ENCODE measurements at places on chromosomes 7 and 10.

- DNase-seq, result no peak
Measured at GRCh38 chr7:31408140-31408729, 67.7 kb upstream of the NEUROD6 start.

GRCh38 chr7:83441-83840, 108.9 kb upstream of the FAM20C start:
- DNase-seq, result no peak

DNA sequence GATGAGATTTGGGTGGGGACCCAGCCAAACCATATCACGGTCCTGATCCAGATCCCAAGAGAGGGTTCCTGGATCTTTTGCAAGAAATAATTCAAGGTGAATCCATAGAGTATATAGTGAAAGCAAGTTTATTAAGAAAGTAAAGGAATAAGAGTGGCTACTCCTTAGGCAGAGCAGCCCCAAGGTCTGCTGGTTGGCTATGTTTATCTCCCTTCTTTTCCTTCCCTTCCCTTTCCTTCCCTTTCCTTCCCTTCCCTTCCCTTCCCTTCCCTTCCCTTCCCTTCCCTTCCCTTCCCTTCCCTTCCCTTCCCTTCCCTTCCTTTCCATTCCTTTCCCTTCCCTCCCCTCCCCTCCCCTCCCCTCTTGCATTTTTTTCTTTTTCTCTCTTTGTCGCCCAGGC, 35.2 kb downstream of the OTUD1 start:
- no peak for DNase-seq

DNA sequence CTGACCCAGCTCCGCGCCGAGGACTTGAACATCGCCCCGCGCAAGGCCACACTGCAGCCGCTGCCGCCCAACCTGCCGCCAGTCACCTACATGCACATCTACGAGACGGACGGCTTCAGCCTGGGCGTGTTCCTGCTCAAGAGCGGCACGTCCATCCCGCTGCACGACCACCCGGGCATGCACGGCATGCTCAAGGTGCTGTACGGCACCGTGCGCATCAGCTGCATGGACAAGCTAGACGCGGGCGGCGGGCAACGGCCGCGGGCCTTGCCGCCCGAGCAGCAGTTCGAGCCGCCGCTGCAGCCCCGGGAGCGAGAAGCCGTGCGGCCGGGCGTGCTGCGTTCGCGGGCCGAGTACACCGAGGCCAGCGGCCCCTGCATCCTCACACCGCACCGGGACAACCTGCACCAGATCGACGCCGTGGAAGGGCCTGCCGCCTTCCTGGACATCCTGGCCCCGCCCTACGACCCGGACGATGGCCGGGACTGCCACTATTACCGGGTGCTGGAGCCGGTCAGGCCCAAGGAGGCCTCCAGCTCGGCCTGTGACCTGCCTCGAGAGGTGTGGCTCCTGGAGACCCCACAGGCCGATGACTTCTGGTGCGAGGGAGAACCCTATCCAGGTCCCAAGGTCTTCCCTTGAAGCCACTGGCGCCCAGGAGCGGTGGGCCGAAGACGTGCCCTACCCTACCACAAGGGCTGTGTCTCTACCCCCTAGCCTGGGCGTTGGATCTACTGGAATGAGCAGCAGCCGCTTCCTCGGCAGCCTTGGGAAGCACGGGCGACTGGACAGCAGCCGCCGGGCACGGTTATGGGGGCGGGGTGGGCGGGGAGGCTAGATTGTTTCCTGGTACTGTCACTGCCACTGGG, 945 bp downstream of the ADO start:
- DNase-seq, result no peak

- DNase-seq, result no peak
Measured at GRCh38 chr7:120190566-120190965, 82.4 kb upstream of the KCND2 start.

DNA sequence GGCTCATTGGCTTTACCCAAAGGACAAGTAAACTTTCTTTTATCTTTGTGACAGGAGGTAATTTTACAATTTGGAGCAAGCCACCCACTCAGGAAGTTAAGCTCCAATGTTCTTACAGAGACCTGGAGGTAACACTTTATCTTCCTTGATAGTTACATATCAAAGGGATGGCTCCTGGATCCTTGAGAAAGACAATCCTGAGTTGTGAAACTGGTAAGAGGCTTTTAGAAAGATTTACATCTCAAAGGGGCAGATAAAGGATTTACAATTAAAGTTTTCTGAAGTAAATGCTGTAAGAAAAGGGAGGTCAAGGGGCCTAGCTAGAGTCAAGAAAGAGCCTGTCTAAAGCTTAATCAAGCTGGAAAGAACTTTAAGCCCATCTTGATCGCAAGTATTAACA, 124.4 kb upstream of the ZNF804B start:
- DNase-seq, result no peak

DNA sequence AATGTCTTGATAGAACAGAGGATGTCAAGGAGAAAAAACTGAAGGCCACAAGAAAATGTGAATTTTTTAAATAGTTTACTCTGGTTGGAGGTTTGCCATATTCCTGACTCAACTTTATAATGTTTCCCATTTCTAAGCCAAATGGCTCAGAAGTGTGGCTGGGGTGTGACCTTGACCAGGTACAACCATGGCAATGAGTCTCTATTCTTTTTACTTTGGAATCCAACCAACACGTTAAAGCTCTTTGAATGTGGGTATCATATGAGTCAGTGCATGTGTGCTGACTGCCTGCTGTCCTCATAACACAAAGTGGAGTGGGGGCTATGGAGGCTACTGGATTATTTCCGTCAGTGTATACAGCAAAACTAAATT, 33.5 kb upstream of the DLD start:
- no peak for DNase-seq

GRCh38 chr7:136275794-136276193, 298.6 kb upstream of the MTPN start:
- DNase-seq, result no peak

GRCh38 chr10:132571650-132572544, 34.3 kb downstream of the INPP5A start:
- no peak for DNase-seq

GRCh38 chr7:132755538-132756483, 179.5 kb upstream of the PLXNA4 start:
- DNase-seq, result peak; percentile 83

DNA sequence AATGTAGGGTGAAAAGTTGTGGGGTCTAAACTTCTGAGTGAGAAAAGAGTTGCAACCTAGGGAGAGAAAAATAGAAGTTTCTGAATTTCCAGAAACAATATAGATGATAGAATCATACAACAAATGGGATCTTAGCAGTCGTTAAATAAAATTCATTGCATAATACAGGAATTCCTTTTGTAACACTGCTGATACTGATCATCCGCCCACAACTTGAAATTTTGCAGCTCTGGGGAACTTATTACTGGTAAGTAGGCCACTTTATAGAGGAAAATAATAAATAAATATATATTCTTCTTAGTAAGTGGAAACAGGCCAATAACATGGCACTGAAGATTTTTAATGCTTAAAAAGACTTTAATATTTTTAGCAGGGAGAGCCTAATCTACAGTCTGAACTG, 81.9 kb upstream of the SMIM30 start:
- DNase-seq, result no peak

DNA sequence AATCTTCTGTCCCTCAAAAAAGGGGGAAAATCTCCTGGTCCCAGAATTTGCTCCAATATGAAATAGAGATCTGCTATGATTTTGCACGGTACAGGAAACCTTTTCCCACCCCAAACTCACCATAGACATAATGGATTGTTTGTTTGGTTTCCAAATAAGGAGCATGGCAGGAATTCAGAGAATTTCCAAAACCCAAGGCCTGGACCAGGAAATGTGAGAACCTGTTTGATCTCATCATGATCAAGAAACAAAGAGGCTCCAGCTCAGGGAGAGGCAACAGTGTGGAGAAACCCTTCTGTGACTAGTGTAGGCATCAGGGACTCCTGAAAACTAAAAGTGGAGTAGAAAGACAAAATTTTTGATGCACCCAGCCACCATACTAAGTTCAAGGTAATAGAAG, 1548.1 kb upstream of the LRRTM3 start:
- DNase-seq, result no peak

GRCh38 chr7:134844200-134844599, 64.8 kb downstream of the CALD1 start:
- no peak for DNase-seq

- no peak for DNase-seq
Measured at GRCh38 chr7:25625306-25625992, 397.2 kb upstream of the NPVF start.

- DNase-seq, result peak; percentile 61
Measured at GRCh38 chr10:61793760-61794703, 107.5 kb upstream of the ARID5B start.

GRCh38 chr10:132459301-132460003, 62.5 kb downstream of the PWWP2B start:
- no peak for DNase-seq

- DNase-seq, result peak; percentile 53
Measured at GRCh38 chr10:3783316-3783681, 1.7 kb downstream of the KLF6 start.

- no peak for DNase-seq
Measured at GRCh38 chr10:104197364-104197763, 34.8 kb downstream of the CFAP43 start.

GRCh38 chr10:117778241-117778640, 235.7 kb downstream of the EMX2 start:
- no peak for DNase-seq

GRCh38 chr7:157488966-157489365, 152.2 kb downstream of the DNAJB6 start:
- no peak for DNase-seq

- DNase-seq, result no peak
Measured at GRCh38 chr10:103231047-103231551, 14.6 kb upstream of the RPEL1 start.

DNA sequence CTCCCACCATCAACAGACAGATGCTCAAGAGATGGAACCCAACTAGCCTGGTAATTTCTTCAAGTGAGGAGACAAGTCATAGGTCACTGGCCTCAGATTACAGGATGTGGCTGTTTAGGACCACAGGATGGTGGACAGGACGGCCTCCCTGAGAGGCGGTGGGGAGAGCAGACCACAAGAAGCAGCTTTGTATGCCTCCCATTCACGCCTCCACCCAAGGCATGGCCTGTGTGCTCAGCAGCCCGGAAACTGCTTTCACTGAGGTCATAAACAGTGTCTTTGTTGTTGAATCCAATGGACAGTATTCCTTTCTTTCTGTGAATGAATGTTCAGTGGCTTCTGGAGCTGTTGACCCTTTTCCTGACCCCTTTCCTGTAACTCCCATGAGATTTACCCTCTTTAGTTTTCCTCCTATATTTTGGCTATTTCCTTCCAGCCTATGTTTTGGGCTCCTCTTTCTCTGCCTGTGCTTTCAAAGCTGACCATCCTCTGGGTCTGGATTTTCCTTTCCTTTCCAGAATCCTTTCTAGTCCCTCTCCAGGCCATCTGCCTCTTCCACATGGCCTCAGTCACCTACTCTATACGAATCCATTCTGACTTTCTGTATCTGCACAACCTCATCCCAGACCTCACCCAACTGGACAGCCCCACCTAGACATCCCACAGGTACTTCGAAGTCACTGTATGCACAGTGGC, 32.4 kb upstream of the INPP5F start:
- DNase-seq, result no peak

- DNase-seq, result no peak
Measured at GRCh38 chr10:71854031-71854430, 3.0 kb upstream of the PSAP start.

DNA sequence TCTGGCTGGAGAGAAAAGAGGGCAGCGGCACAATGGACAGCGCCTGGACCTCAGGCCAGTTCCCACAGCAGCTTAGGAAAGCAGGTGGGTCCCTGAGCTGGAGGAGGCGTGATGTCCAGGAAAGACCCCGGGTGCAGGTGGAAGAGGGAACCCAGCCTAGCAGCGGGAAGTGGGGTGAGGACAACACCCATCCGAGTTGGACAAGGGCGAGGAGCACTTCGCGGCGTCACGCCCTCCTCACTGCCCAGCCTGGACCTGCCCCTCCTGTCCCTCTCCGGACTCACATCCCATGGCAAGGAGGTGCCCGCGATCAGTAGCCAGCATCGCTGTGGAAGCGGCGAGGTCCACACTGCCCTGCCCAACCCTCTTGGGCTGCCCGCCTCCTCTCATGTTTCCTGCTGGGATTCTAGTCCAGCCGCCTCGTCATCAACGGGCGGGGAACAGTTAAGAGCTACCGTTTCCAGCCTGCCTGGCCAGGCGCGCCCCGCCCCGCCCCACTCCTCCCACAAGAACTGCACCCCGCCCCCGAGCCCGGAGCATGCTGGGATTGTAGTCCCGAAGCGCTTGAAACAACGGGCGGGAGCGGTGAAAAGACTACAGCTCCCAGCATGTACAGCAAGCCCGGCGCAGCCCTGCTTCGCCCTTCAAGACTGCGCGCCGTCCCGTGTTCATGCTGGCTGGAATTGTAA, 930.6 kb upstream of the ZNF722 start:
- DNase-seq, result peak; percentile 88

- no peak for DNase-seq
Measured at GRCh38 chr10:59807629-59808620, 54.7 kb upstream of the MRLN start.

DNA sequence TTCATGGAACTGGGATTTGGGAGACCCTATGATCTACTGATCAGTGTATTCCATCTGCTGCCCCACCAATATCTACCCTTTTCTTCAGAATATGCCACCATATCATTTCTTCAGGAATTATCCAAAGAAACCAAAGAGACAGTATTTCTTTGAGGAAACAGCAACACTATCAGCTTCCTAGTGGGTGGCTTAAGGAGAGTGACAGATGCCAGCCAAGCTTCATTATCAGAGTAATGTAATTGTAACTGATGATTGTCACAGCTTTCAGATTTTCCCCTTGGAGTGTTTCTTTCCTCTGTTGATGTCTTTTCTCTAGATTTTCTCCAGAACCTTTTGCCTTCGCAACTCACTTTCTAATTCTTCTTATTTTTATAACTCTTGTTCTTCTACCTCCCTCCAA, 934.4 kb upstream of the LRRN3 start:
- no peak for DNase-seq

Data from NCI-H1105 treated with DMSO at 0.1 percent for 48 hours (cell line).